Left renal cortex interstitium (tissue), 4 donors: ENCODE measurements at places on chromosomes 5 and 9. TPM values are rescaled to one million over a fixed set of nuclear protein-coding genes. Genes with fewer than 3 reads are reported as not detected.
A peak's percentile ranks its signal among the peaks of the same experiment; 100 is the strongest.

DNA sequence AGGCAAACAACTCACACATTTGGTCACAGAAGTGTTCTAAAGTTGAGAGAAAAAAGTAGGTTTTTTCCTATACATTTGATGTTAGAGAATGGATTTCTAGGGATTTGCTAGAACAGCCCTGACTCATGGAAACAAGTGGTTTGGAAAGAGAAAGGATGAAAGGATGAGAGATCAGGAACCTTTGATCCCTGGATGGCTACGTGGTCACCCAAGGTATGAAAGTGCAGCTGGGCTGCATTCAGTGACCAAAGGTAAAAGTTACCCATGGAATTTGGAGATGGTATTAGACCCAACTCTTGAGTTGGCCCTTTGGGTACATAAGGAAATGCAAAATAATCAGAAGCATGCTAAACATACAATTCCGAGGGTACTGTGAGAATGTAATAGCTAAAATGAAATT, 61.3 kb upstream of the SPIN1 start:
- DNase-seq = no peak

DNA sequence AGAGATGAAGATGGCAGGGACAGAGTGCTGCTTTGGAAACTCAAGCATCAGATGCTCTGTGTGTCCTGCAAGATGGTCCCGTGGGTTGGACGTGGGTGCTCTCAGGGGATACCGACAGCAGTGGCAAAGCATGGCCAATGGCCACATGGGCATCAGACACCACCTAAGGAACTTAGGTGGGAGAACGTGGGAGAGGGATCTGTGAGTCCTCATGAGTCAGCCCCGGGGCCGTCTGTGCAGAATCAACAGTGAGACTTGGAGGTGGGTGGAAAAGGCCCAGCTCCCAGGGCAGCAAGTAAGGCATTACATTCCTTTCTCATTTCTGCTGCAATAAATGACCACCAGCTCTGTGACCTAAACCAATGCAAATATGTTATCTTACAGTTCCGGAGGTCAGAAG, 77.0 kb downstream of the RAD23B start:
- DNase-seq = no peak

GRCh38 chr5:160434022-160434531, 12.4 kb downstream of the PTTG1 start:
- peak; percentile 79 for DNase-seq

- DNase-seq = no peak
Measured at GRCh38 chr5:52693280-52693679, 94.4 kb upstream of the ITGA1 start.

DNA sequence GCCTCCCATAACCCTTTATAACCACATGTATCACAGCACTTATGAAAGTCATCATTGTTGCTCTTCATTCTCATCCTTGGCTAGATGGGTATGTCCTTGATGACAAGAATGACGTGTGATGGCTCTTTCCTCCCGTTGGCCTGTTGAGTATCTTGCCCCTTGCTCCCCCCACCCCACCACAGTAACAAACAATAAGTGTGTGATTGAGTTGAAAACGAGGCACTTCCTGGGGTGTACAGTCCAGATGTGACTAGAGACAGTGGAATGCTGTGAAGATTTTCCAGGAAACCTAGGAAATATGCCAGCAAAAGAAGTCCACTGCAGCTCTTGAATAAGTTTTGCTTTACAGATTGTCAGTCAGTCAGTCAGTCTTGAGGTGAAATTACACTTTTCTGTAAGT, 262.5 kb downstream of the ELAVL2 start:
- no peak for DNase-seq

- no peak for DNase-seq
Measured at GRCh38 chr5:22621084-22621483, 232.1 kb downstream of the CDH12 start.

The COL15A1 gene
- 27.5 TPM for polyA plus RNA-seq

The LRRTM2 gene
- polyA plus RNA-seq = 2.4 TPM
